ENCODE measurements at places on chromosomes 7 and 10. TPM values are rescaled to one million over a fixed set of nuclear protein-coding genes. Genes with fewer than 3 reads are reported as not detected.

CUZD1 gene
- 0.69 TPM for total RNA-seq

SLC26A5 gene
- 0.46 TPM for total RNA-seq

PROSER2 gene
- 0.92 TPM for total RNA-seq

STEAP1 gene
- total RNA-seq: 1.2 TPM

NCF1 gene
- 0.69 TPM for total RNA-seq

NSUN6 gene
- 32.8 TPM for total RNA-seq

CTAGE8 gene
- not detected for total RNA-seq

NOS3 gene
- 2.5 TPM for total RNA-seq

EVX1 gene
- total RNA-seq: not detected

ALOX5 gene
- total RNA-seq: 3.2 TPM

MCMBP gene
- total RNA-seq: 45.4 TPM

CYP26C1 gene
- 0.23 TPM for total RNA-seq

PDE6C gene
- total RNA-seq: not detected

KCNIP2 gene
- total RNA-seq: 17.1 TPM

NKX6-2 gene
- 5.8 TPM for total RNA-seq

CNPY4 gene
- 22.8 TPM for total RNA-seq

SEC31B gene
- 5.3 TPM for total RNA-seq

SEMA4G gene
- 17.5 TPM for total RNA-seq

MINPP1 gene
- total RNA-seq: 25.1 TPM

TFR2 gene
- 9.2 TPM for total RNA-seq

EMX2 gene
- 1.4 TPM for total RNA-seq

PKD2L1 gene
- total RNA-seq: 0.46 TPM

DKK1 gene
- total RNA-seq: 5.3 TPM

ACSM6 gene
- not detected for total RNA-seq

C10orf90 gene
- 1.2 TPM for total RNA-seq

ATG9B gene
- total RNA-seq: 3.9 TPM

OPN1SW gene
- total RNA-seq: not detected

CHAT gene
- 2.3 TPM for total RNA-seq

NODAL gene
- 3.5 TPM for total RNA-seq

ANKRD61 gene
- 0.46 TPM for total RNA-seq

SLIT1 gene
- total RNA-seq: 56.1 TPM

DNAJC12 gene
- 25.6 TPM for total RNA-seq

PON1 gene
- total RNA-seq: 1.2 TPM

DRGX gene
- 0.23 TPM for total RNA-seq

GPR15LG gene
- total RNA-seq: not detected

TMEM120A gene
- total RNA-seq: 53.3 TPM

POU6F2 gene
- 2.1 TPM for total RNA-seq

FKBP6 gene
- total RNA-seq: not detected

RPA3 gene
- total RNA-seq: 18.5 TPM

ANXA8 gene
- not detected for total RNA-seq

IL15RA gene
- total RNA-seq: not detected

PDCD4 gene
- 68.7 TPM for total RNA-seq

LRRC18 gene
- 0.23 TPM for total RNA-seq

NSUN5 gene
- total RNA-seq: 18.2 TPM

WDFY4 gene
- total RNA-seq: 1.6 TPM

BICC1 gene
- 5.8 TPM for total RNA-seq

CPA1 gene
- not detected for total RNA-seq

PODXL gene
- 13.8 TPM for total RNA-seq

MMRN2 gene
- 5.1 TPM for total RNA-seq

TLX1 gene
- total RNA-seq: not detected
